ENCODE measurements at places on chromosomes 1 and 21. TPM values are rescaled to one million over a fixed set of nuclear protein-coding genes. Genes with fewer than 3 reads are reported as not detected.

- DNase-seq: no peak
Measured at GRCh38 chr1:184197831-184198230, 146.3 kb downstream of the TSEN15 start.

DNA sequence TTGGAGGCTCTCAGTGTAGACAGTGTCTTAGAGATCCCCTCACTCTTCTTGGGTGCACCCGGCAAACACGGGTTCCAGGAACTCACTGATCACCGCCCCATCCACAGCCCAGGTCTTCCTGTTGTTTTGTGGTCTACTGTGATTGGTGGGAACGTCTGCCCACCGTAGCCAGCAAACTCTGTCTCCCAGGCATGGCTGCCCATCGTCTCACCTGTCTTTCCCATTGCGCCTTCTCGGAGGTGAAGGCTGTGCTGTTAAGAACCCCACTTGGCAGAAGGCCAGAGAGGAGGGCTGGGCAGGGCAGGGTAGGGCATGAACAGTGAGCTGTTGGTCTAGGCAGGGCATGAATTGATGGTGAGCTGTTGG, 14.1 kb upstream of the KCNA2 start:
- no peak for DNase-seq

- DNase-seq: no peak
Measured at GRCh38 chr1:27049607-27050006, 37.0 kb upstream of the TENT5B start.

GRCh38 chr1:205930799-205931281, 12.4 kb downstream of the SLC26A9 start:
- DNase-seq: no peak

- DNase-seq: no peak
Measured at GRCh38 chr1:7406641-7407543, 364.2 kb upstream of the VAMP3 start.

DNA sequence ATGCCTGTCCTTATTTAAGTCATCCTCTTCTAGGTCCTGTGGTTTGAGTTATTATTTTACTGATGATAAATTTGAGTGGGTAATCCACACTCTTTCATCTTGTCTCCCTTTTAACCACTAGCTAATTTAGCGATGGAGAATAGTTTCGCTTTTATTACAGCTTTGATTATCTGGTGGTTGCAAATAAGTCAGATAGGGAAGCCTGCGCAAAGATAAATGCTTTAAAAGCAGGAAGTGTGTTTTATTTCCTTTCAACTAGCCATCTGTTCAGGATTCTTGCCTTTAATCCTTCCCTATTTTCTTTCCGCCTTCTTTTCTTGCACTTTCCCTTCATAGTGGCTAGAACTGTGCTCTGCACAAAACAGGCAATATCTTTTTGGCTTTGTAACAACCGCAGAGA, 129.0 kb downstream of the TGFB2 start:
- DNase-seq: no peak

GRCh38 chr1:24102961-24103360, 9.0 kb downstream of the MYOM3 start:
- DNase-seq: peak; percentile 87

GRCh38 chr1:173017792-173018191, 32.9 kb downstream of the TNFSF18 start:
- DNase-seq: no peak

- no peak for DNase-seq
Measured at GRCh38 chr1:41810446-41810845, 108.3 kb downstream of the HIVEP3 start.

- DNase-seq: no peak
Measured at GRCh38 chr1:61247881-61248752, 165.8 kb downstream of the NFIA start.

GRCh38 chr1:76086109-76086508, 11.6 kb downstream of the ST6GALNAC3 start:
- no peak for DNase-seq

DNA sequence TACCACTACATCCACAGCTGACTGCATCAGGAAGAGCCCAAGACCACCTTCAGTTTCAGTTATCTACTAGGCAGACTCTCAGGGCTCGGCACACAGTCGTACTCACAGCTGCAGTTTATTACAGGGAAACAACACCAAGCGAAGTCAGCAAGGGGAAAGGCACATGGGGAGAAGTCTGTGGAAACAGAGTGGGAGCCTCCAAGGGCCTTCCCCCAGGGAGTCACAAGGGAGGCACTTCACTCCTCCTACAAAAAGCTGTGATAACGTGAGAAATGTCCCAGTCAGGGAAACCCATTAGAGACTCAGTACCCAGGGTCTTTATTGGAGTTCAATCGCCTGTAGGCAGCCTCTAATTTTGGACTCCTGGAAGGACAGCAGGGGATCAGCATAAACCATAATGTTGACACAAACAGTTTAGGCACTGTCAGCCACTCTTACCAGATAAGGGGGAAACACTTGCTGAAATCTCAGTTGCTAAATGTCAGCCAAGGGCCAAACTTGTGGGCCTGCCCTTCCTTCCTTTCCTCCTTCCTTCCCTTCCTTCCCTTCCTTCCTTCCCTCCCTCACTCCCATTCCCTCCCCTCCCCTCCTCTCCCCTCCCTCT, 444.0 kb downstream of the SMYD3 start:
- DNase-seq: no peak

DNA sequence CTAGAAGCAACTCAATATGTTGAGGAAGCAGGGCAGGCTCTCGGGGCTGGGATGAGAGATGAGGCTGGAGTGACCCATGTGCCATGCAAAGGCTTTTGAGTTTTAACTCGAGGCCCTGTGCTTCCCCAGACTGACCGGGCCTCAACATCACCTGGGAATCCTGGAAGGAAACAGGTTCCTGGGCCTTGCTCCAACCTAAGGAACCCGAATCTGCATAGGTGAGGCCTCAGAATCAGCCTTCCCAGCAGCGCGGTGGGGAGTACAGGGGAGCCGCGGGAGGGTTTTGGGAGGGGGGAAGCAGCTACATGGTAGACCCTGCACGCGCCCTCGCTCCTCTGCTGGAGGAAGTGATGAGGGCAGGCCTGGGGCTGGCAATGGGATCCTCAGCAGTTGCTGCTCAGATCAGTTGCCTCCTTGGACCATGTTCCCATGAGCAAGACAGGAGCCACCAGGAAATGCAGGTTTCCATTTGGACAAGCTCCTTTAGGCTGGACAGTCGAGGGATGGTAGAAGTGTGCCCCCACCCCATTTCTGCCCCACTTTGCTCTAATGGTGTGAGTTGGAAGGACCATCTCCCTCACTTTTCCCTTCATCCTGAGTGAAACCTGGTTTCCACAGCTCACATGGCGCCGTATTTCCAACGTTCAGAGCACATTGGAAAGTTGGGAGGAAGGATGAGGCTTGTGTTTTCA, 4.5 kb upstream of the KIAA1614 start:
- DNase-seq: no peak

- no peak for DNase-seq
Measured at GRCh38 chr1:200510228-200510623, 100.4 kb upstream of the ZNF281 start.

DNA sequence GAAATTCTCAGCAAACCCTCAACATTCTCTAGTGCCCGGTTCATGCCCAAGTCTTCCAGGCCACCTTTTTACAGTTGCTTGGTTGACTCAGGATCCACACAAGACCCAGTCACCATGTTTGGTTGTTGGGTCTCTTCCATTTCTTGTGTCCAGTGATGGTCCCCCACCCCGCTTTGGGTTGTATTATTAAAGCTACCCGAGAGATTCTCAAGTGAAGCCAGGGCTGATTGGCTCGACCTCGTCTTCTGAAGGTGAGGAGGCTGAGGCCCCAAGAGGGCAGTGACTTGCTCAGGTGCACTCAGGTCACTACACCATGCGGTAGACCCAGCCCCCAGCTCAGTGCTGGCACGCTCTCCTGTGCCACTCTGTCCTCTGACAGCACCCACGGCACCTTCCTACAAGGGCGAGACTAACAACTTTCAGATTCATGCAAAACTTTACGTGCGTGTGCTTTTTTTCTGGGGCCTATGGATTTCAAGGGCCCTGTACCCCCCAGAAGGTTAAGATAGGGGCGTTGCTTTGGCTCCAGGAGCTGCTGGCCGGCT, 50.3 kb downstream of the CAPN9 start:
- DNase-seq: no peak

CAMSAP2 gene
- 42.1 TPM for total RNA-seq

DIRAS3 gene
- total RNA-seq: 9.7 TPM

TRIM63 gene
- total RNA-seq: 207 TPM

LRRN2 gene
- total RNA-seq: 2.3 TPM

VTCN1 gene
- not detected for total RNA-seq

DCST2 gene
- 0.37 TPM for total RNA-seq

All from left ventricle myocardium superior (tissue), 1 donor.